Calu3 (cell line): ENCODE measurements at places on chromosomes 2 and 18. TPM values are rescaled to one million over a fixed set of nuclear protein-coding genes. Genes with fewer than 3 reads are reported as not detected.

DNA sequence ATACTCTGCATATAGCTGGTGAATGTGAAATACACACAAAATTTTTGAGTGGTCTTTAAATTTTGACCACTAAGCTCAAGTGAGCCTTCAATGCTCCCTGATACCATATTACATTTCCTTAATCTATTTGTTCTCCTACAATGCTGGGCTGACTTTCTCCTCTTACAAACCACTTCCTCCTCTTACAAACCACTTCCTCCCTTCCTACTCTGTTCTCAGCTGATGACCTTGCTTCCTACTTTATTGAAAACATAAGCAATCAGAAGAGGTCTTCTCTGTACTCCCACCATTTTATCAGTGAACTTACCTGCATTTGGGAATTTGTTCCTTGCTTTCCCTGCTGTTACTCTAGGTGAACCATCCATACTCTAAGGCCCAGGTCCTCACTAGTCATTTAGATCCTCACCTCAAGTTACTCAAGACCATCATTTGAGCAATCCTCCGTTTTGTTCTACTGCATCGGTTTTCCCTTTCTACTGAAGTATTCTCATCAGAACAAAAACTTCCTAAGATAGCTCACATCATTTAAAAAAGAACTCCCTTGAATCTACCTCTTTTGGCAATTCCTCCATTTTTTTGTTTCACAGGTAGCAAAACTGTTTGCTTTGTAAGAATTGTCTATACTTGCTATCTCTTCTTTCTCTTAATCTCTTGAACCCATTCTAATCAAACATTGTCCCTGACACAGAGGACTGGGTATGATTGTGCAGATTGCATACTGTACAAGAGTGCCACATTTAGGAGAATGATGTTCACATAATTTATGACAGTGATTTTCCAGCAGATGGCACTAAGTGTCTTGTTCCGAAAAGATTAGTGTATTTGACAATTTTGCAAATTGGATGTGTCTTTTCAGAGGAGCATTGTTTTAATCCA lies 96.5 kb downstream of the EPB41L5 start:
- H3K36me3 ChIP-seq, result no peaks in the 10 kb centered on the region
- no peak overlapping the region for H3K4me3 ChIP-seq
- no peak for DNase-seq
- H3K27me3 ChIP-seq, result no peaks in the 10 kb centered on the region
- H3K27ac ChIP-seq, result peak overlapping the region; percentile 1

DNA sequence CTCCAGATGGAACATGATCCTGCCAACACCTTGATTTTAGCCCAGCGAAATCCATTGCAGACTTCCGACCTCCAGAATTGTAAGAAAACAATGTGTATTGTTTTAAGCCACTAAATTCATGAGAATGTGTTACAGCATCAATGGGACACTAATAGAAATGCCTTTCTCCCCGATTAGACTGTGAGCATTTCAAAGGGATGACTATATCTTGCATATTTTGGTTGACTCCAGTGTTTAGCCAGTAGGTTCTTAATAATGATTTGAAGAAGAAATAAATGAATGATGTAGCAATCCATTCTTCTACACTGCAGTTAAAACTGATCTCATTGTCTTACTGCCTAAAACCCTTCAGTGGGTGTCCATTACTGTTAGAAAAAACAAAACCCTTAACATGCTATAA lies 67.4 kb upstream of the ACVR1C start:
- no peak overlapping the region for H3K27ac ChIP-seq
- no peak overlapping the region for H3K4me3 ChIP-seq
- H3K36me3 ChIP-seq, result no peaks in the 10 kb centered on the region
- DNase-seq, result no peak
- no peaks in the 10 kb centered on the region for H3K4me1 ChIP-seq

DNA sequence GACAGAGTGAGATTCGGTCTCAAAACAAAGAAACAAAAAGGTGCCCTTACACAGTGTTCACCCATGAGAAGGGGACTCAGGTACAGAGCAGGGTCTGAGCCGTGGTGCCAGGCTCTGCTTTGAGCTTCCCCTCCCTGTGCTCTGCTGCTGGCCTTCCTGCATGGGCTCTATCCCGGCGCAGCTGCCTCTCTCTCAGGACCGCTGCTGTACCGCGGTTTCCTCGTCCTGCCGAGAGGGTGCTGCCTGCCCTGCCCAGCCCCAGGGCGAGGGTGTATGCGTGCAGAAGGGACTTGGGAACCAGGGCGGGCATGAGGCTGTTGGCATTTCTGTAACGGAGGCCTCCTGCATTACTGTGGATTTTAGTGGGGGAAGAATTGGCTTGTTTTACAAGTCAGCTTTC lies 30.1 kb downstream of the SH3RF3 start:
- H3K27ac ChIP-seq, result no peak overlapping the region
- H3K36me3 ChIP-seq, result no peaks in the 10 kb centered on the region
- H3K4me3 ChIP-seq, result no peak overlapping the region
- H3K4me1 ChIP-seq, result no peaks in the 10 kb centered on the region
- H3K27me3 ChIP-seq, result peaks cover 97% of the 10 kb centered on the region

- peaks cover 63% of the 10 kb centered on the region for H3K27me3 ChIP-seq
- no peak overlapping the region for H3K4me3 ChIP-seq
- DNase-seq, result no peak
- no peaks in the 10 kb centered on the region for H3K36me3 ChIP-seq
- H3K4me1 ChIP-seq, result no peaks in the 10 kb centered on the region
These were observed 147.8 kb upstream of the ZNF236 start for GRCh38 chr18:76674596-76674995.

DNA sequence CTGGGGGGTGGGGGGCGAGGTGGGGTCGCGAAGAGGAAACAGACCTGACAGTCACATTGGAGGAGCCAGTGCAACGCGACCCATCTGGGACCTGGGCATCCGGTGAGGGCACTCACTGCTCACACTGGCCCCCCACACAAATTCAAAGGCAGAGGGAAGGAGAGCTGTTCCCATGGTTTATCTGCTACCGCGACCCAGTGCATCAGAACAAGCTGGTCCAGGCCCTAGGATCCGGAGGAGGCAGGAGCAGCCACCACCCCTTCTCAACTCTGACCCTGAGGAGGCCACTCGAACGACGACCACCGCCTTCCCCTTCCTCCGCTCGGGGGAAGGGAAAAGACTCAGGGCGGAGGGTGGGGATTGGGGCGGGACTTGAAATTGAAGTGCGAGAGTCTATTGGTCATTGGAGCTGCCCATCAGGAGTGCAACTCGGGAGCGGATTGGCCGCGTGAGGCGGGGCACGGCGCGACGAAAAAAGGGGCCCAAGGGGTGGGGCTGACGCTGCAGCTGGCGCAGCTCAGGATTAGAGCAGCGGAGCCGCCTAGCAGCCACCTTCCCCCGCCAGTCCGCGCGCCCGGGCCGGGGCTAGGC lies at the start of gene CDK5R2:
Gene CDK5R2 (plus strand): TSS at position 526 of the 591 bp plus-strand sequence. CDS start 155 bp downstream, outside the sequence.
- H3K27ac ChIP-seq, result peak within 1 kb of the TSS; percentile 43
- peak within 1 kb of the TSS; percentile 42 for H3K4me3 ChIP-seq
- DNase-seq, result peak; percentile 92
- H3K4me1 ChIP-seq, result peaks cover 27% of the 10 kb centered on the region
- peaks cover 81% of the 10 kb centered on the region for H3K27me3 ChIP-seq
- H3K36me3 ChIP-seq, result peaks cover 29% of the 10 kb centered on the region

DNA sequence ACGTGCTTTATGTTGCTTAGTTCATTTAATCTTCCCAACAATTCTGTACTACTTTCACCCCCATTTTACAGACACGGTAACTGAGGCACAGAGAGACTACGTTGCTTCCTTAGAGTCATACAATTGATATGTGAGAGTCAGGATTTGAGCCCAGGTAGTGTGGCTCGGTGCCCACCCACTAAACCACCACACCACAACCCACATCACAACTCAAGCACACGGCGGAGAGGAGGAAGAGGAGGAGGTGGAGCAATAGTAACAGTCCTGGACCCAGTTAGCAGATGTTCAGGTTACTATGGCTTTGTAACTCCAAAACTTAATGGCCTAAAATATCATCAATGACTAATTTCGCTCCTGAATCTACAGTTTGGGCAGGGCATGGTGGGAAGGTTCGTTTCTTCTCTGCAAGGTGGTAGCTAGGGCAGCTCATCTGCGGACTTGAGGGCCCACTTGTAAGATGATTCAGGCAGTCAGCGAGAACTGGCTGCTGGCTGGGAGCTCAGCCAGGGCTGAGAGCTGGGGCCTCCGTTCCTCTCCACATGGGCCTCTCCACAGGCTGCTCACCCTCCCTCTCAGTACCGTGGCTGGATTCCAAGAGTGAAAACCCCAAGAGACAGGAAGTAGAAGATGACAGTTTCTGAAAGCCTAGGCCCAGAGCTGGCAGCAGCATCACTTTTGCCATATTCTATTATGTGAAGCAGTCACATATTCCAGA lies 167.1 kb downstream of the ZFP36L2 start:
- DNase-seq, result no peak
- peaks cover 9% of the 10 kb centered on the region for H3K4me1 ChIP-seq
- H3K36me3 ChIP-seq, result no peaks in the 10 kb centered on the region
- H3K4me3 ChIP-seq, result no peak overlapping the region

GRCh38 chr18:59878644-59879043 lies 21.2 kb upstream of the PMAIP1 start:
- peaks cover 24% of the 10 kb centered on the region for H3K4me1 ChIP-seq
- no peak for DNase-seq
- no peak overlapping the region for H3K27ac ChIP-seq
- no peak overlapping the region for H3K4me3 ChIP-seq
- no peaks in the 10 kb centered on the region for H3K27me3 ChIP-seq
- no peaks in the 10 kb centered on the region for H3K36me3 ChIP-seq

GRCh38 chr2:48984922-48985321 lies 169.4 kb downstream of the FSHR start:
- DNase-seq, result no peak
- no peaks in the 10 kb centered on the region for H3K4me1 ChIP-seq
- no peaks in the 10 kb centered on the region for H3K27me3 ChIP-seq
- no peaks in the 10 kb centered on the region for H3K36me3 ChIP-seq
- H3K27ac ChIP-seq, result no peak overlapping the region

DNA sequence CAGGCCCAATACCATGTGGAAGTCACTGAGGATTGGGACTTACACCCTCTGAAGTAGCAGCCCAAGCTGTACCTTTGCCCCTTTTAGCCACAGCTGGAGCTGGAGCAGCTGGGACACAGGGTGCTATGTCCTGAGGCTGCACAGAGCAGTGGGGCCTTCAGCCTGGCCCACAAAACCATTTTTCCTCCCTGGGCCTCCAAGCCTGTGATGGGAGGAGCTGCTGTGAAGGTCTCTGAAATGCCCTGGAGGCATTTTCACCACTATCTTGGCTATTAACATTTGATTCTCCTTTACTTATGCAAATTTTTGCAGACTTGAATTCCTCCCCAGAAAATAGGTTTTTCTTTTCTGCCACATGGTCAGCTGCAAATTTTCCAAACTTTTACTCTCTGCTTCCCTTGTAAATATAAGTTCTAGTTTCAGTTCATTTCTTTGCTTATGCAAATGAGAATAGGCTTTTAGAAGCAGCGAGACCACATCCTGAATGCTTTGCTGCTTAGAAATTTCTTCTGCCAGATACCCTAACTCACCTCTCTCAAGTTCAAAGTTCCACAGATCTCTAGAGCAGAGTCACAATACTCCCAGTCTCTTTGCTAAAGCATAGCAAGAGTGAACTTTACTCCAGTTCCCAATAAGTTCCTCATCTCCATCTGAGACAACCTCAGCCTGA lies 213.8 kb upstream of the MGAT5 start:
- H3K4me3 ChIP-seq, result no peak overlapping the region
- H3K27me3 ChIP-seq, result peaks cover 52% of the 10 kb centered on the region
- H3K4me1 ChIP-seq, result no peaks in the 10 kb centered on the region
- no peak for DNase-seq

DNA sequence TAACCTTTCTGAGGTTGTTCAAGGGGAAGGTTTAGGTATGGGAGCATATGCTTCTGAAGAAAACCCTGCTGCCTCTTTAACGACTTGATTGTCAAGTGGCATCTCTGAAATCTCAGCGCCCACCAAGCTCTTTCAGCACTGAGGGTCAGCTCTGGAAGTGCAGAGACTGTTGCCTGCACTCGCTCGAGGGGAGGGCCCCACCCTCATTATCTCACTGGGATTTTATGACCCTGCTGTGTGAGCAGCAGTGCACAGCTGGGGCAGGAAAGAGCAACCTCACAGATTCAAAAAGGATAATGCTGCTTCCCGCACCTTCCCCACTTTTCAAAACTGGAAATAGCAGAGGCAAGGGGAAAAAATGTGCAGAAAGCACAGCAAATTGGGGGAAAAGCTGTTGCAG lies 56.9 kb upstream of the SPRED2 start:
- no peak overlapping the region for H3K4me3 ChIP-seq
- no peak overlapping the region for H3K27ac ChIP-seq
- H3K27me3 ChIP-seq, result no peaks in the 10 kb centered on the region
- no peak for DNase-seq
- H3K36me3 ChIP-seq, result no peaks in the 10 kb centered on the region

DNA sequence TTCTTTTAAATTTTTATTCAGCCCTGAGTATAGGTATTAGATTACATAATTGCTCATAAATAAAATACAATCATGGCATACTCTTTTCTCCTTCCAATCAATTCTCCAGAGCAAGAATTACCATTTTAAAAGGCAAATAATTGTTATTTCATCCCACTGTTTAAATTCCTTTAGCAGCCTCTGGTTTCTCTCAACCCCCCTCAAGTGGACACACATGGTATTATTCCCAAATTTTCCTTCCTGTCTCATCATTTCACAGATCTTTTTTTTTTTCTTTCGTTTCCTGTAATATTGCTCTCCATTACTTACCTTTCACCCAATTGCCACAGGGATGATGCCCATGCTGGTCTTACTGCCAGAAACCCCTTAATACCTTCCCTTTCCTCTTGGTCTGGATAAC lies 385.2 kb downstream of the RIT2 start:
- no peak overlapping the region for H3K4me3 ChIP-seq
- DNase-seq, result no peak
- no peaks in the 10 kb centered on the region for H3K36me3 ChIP-seq
- no peaks in the 10 kb centered on the region for H3K27me3 ChIP-seq
- H3K27ac ChIP-seq, result no peak overlapping the region

GRCh38 chr2:219658874-219659273 lies 31.4 kb downstream of the SLC4A3 start:
- no peaks in the 10 kb centered on the region for H3K27me3 ChIP-seq
- no peak overlapping the region for H3K4me3 ChIP-seq
- no peak overlapping the region for H3K27ac ChIP-seq
- peaks cover 40% of the 10 kb centered on the region for H3K4me1 ChIP-seq
- DNase-seq, result no peak

Gene MRPL44
- total RNA-seq, result 32.7 and 39.5 TPM in 2 replicates

Gene PROKR1
- total RNA-seq, result not detected in 2 replicates

Gene TTC27
- 20.1 and 22.0 TPM in 2 replicates for total RNA-seq

Gene GCG
- not detected in 2 replicates for total RNA-seq

Gene PSMA8
- not detected in 2 replicates for total RNA-seq

Gene NETO1
- total RNA-seq, result not detected in 2 replicates

Gene EPB41L3
- not detected in 2 replicates for total RNA-seq

Gene TXNDC2
- total RNA-seq, result not detected in 2 replicates

Gene LRRTM4
- total RNA-seq, result not detected in 2 replicates

Gene ZNF396
- 1.7 and 2.7 TPM in 2 replicates for total RNA-seq

Gene RPRM
- 1.0 and 2.1 TPM in 2 replicates for total RNA-seq

Gene FIGN
- 8.4 and 9.1 TPM in 2 replicates for total RNA-seq

Gene ZSWIM2
- total RNA-seq, result not detected in 2 replicates
